Suppressor macrophage treated with lipopolysaccharide for 4 hours (primary cell): ENCODE measurements at places on chromosomes 1 and 21.

DNA sequence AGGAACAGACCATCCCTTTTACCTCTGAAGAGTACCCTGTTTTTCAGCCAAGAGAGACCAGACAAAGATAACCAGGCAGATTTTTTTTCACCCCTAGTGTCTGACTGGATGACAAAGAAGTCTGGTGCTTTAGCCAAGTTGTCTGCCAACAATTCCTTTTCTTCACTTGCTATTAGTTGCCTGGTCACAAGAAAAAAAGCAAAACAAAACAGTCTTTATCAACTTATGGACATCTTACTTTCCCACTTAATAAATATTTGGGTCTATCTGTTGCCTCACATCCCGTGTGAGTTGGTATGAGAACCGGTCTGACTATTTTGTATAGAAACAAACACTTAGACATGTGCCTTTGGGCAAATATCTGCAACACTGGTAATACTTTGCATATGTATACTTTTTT lies 662.9 kb downstream of the PLPP3 start:
- no peak for DNase-seq

DNA sequence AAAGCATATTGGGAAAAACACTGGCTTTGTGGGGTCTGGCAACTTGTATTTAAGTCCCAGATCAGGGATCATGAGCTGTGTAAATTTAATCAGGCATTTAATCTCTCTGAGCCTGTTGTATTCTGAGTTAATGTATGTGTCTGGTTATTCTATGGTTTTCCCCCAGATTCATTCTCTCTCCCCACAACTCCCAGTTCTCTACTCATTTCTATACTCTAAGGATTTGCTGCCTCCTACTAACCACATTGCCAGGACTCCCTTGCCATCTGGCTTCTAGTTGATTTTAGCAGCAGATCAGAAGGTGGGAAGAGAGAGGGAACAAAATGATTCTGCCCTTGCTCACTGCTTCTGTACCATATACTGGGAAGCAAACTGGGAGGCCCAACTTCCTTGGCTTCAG lies 31.4 kb upstream of the S1PR1 start:
- DNase-seq: no peak

DNA sequence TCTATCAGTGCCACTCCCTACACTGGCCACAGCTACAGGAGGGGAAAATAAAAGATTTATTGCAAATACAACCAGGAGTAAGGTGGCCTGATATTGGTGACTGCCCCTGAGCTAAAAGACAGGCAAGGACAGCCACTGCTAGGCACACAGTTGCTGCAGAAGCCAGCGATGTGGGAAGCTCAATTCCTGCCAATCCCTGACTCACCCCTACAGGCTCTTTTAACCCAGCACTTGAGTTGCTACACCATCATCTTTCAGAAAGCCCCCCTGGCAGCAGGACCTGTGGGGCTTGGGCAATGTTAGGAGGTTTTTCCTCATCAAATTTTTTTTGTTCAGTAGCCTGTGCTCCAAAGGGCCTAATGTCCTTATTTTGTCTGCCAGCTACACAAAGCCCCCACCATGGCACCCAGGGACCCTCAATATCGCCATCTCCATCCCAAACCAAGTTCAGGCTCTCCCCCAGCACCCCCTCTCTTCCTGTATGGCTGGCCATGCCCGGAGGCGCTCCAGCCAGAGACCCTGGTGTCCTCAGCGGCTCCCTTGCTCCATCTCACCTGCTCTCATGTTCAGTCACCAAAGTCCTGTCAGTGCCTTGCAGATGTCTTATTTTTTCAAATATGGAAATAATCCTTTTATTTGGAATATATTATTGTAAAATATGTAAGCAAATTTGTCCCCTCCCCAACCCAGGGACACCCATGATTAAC lies 13.4 kb downstream of the CLEC20A start:
- no peak for DNase-seq

DNA sequence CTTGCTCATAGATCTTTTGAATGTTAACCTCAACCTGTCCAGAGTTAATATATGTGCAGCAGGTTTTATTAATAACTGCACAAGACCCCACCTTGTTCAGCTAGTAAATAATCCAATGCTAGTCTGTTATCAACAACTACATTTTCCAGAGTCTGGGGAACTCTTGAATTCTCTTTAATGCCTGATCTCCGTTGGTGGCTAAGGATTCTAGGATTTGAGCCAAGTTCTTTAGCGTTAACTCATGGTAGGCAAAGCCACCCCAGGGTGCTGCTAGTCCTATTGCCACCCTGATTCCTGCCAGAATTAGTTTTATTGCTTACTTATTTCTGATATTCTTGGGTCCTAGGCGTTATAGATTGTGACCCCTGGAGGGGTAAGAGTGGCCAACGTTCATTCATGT lies 12.8 kb downstream of the BACE2 start:
- DNase-seq: no peak

GRCh38 chr1:5424802-5425703 lies 567.2 kb downstream of the NPHP4 start:
- DNase-seq: no peak

DNA sequence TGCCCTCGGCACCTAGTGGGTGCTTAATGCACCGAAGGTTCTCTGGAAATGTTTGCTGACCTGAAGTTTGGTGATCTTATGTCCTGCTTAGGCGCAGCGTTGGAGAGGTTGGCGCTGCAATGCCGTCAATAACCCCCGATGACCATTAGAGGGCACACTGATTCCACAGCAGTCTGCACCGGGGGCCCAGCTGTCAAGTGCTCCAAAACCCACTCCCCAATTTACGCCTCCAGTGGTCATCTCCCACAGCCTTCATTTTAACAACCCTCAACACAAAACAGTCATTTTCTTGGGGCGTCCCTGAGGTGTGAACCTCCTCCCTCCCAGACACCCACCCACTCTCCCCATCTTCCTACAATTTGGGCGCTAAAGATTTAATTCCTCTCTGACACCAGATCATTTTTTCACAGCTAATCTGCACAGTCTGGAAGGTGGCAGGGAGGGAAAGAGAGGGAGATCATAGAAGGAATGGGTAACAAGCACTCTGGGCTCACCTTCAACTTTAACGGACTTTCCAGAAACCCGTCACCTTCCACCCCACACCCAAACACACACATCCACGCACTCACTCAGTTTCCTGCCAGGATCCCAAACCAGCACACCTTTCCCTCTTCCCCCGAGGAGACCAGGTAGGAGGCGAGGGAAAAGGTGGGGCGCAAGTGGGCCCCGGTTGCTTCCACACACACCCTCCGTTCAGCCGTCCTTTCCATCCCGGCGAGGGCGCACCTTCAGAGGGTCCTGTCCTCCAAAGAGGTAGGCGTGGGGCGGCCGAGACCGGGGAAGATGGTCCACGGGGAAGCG lies 570 bp upstream of the NPR1 start:
- DNase-seq: peak; percentile 66

DNA sequence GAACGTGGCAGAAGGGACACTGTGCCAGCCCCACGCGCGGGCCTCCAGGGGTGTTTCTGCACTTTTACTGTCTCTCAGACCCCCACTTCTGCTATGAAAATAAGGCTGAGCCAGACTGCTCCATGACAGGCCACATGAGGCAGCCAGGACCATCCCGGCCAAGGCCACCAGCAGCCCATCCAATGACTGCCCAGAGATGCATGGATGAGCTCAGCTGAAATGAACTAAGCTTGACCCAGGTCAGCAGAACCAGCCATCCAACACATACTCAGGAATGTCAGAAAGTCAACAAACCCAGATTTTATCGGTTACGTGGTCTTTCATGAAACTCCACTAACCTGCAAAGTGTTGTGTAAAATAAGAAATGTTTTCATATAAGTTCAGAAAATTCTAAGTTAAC lies 51.2 kb downstream of the CCDC185 start:
- no peak for DNase-seq
